GM12892 (cell line): ENCODE measurements at places on chromosomes 11 and 22.

- DNase-seq, result no peak
Measured at GRCh38 chr11:94315664-94316063, 11.3 kb downstream of the IZUMO1R start.

- no peak for DNase-seq
Measured at GRCh38 chr11:92558323-92558722, 333.7 kb downstream of the FAT3 start.

DNA sequence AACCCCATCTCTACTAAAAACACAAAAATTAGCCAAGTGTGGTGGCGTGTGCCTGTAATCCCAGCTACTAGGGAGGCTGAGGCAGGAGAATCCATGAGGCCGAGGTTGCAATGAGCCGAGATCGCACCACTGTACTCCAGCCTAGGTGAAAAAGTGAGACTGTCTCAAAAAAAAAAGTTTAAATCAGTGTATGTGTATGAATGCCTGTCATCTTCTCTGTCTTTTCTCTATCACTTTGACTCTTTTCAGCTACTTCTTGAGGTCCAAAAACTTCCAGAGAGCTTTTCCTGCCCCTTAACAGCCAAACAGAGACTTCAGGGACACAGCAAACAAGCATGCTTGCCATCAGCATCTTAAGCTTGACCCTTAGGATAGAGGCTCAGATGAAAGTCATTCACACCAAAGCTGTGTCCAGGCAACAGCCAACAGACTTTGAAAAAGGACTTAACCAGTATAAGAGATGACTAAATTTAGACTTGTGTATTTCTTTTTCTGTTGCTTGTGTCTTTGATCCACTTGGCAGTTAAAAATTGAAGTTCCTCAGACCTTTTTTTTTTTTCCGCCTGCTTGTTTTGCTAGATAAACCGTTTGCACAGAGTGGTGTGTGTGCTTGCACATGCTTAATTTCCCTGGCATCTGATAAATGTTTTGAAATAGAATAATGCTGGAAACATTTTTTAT lies 151.9 kb downstream of the DBX1 start:
- no peak for DNase-seq

- no peak for DNase-seq
Measured at GRCh38 chr22:20324139-20324516, 4.3 kb upstream of the DGCR6L start.

DNA sequence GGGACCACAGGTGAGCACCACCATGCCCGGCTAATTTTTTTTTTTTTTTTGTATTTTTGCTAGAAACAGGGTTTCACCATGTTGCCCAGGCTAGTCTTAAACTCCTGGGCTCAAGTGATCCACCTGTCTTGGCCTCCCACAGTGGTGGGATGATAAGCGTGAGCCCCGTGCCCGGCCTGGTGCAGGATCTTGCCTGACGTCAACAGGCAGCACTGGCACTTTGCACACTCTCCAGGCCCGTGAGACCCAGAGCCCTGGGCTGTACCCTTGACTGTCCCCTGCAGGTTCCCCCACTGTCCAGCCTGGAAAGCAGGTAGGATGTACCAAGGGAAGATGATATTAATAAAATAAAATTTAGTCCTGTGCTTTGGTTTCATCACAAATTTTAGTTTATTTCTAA lies 29.1 kb upstream of the PANX2 start:
- DNase-seq, result no peak
